Fibroblast of upper back skin (primary cell): ENCODE measurements at places on chromosomes 11 and 22.

- no peak for DNase-seq
Measured at GRCh38 chr11:131465746-131466145, 95.3 kb downstream of the NTM start.

DNA sequence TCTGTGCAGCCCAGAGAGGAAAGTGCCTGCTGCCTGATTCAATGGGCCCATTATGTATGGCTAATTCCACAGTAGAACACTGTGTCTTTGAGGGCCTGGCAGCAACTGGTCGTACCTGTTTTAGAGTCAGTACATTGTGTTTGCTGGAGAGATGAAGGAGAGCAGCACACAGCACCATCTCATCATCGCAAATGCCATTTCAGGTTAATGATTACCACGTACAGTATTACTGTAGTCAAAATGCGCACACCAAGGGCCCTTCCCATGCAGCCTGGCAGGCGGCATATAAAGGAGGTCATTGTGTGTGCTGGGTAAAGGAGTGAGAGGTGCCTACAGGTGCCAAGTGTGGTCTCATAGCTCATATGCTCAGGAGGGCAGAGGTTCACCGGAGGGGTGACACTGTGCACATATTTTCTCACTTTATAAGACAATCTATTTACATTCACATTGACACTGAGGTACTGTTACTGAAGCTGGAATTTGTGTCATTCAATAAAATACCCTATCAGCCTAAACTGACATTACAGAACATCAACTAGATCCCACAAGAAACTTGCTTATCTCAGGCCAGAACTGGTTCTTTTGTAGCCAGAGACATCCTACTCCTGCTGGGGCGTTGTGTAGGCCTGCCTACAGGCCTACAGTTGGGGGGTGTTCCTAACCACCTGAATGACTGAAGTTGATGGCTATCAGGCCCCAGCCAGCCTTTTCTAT lies 90.4 kb downstream of the APIP start:
- no peak for DNase-seq

- DNase-seq, result peak; percentile 14
Measured at GRCh38 chr11:75240311-75241035, at the start of gene TPBGL. TPBGL (plus strand) TSS chr11:75240774; CDS start chr11:75241050, 276 bp downstream.

DNA sequence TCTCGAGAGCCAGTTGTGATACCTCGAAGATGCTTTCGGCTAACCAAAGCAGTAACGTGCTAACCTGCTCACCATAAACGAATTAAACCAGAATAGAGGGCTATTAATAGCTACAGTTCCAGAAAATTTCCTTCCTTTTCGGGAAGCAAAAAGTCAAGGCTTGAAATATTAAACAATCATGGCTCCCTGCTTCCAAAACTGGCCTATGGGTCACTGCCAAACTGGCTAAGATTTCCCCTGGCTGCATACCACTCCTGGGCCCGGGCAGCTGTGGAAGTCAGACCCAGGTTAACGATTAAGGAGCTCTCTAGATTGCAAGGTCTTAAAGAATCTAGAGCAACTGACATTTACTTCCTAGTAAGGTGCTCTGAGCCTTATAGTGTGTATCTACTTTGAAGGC lies 1.7 kb downstream of the AMOTL1 start:
- no peak for DNase-seq

DNA sequence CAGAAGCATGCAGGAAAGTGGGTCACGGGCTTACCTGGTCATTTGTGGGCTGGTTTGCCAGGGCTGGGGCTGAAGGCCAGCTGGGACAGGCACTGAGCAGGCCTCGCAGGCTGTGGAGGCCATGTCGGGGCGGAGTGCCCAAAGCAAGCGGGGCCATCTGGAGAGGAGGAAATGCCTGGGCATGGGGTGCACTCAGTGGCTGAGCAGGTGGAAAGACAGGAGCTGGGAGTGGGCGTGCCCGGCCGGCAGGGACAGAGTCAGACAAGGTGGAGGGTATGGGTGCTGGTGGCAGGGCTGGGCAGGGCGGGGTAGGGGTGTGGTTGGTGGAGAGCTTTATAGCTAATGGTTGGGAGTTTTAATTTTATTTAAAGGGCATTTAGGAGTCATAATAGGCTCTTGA lies 27.4 kb downstream of the DAGLA start:
- no peak for DNase-seq

DNA sequence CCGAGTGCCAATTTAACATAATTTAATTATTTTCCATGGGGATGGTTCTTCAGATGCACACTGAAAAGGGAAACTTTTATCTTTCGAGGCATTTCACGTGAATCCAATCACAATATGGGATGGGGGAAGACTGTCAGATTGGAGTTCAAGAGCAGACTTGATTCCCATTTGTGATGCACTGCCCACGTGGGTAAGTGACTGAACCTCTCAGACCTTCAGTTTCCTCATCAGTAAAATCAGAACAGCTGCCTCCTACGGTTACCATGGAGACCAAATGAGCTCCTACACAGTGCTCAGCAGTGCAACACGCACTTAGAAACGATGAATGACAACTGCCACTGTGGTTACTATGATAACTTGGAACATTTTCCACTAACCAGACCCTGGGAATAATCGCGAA lies 21.7 kb downstream of the KIAA0930 start:
- DNase-seq, result no peak

DNA sequence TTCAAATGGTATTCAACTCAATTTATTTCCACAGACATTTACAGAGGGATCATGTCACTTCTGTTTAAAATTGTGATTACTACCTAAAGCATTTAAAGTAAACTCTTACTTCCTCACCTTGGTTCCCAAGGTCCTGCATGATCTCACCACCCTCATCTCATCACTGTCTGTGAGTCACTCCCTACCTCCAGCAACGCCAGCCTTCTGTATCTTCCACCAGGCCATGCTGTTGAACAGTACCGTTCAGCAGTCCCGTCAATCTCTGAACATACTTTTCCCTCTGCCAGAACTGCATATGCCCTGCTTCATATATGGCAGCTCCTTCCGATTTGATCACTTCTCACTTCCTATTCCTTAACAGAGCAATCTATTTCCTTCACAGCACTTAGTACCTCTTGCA lies 2.0 kb downstream of the FBXO3 start:
- DNase-seq, result no peak

DNA sequence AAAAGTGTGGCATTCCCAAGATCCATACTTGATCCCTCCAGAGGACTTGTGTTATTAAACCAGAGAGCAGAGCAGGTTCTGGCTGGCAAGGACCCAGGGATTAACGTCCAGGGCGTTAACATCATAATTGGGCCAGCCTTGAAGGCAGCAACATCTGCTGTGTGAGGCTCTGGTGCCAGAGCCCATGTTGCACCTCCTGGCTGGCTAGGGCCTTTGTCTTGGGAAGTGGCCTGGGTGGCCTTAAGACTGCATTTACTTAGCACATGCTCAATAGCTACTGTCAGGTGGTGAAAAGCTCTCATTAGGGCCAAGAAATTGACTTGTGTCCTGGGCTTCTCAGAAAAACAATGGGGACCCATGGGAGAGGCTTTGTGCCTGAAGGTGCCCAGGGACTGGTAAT lies 66.6 kb downstream of the CACNG2 start:
- DNase-seq, result no peak

- no peak for DNase-seq
Measured at GRCh38 chr22:37386441-37386840, 40.8 kb downstream of the ELFN2 start.

GRCh38 chr11:121255473-121256125 lies 37.0 kb upstream of the SC5D start:
- DNase-seq, result no peak

- DNase-seq, result no peak
Measured at GRCh38 chr11:118789501-118790356, 1.2 kb downstream of the DDX6 start.

DNA sequence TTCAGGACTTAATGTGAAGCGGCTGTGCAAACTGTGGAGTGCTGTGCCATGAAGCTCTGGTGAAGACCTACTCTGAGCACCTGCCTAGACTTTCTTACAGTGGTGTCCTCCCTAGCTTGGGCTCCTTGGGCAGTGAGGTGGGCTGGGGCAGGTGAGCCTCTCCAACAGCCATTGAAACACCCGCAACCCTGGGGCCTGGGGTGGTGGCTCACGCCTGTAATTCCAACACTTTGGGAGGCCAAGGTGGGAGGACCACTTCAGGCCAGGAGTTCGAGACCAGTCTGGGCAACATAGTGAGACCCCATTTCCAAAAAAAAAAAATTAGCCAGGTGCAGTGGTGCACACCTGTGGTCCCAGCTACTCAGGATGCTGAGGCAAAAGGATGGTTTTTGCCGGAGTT lies 14.3 kb upstream of the SEC14L3 start:
- DNase-seq, result no peak

DNA sequence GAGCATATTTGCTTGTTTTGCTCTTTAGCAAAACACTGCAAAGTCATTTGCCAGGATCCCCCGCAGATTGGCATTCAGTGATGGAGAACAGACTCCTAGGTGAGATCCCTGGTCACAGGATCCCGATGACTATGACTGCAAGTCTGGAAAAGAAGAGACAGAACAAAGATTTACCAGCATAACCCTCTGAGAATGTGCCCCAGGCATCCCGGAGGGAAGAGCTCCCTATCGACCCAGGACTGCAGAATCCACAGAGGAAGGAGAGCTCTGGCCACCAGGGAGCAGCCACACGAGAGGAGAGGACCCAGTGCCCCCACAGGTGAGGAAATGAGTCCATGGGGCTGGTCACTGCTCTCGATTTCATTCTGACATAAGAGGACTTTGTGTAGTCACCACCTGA lies 105.2 kb downstream of the ZNF280B start:
- no peak for DNase-seq

DNA sequence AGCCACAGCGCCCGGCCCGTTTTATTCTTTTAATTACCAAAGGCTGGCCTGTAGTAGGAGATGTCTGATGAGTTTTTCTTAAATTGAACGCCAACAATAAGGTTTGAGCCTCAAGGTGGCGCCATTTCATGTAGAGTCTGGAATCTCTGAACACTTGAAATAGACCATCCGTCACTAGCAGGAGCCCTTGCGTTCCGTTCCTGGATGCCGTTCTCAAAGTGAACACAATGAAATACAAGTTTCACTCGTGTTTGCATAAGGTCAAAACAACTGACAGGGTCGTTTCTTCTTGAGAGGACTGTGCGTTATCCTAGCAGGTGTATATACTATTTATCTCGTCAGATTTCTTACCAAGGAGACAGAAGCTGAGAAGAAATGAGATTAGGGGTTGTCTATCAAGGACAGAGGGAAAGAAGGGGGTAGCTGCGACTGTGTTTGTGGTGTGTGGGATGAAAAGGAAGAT lies 18.7 kb upstream of the SCGB1D1 start:
- peak; percentile 65 for DNase-seq

DNA sequence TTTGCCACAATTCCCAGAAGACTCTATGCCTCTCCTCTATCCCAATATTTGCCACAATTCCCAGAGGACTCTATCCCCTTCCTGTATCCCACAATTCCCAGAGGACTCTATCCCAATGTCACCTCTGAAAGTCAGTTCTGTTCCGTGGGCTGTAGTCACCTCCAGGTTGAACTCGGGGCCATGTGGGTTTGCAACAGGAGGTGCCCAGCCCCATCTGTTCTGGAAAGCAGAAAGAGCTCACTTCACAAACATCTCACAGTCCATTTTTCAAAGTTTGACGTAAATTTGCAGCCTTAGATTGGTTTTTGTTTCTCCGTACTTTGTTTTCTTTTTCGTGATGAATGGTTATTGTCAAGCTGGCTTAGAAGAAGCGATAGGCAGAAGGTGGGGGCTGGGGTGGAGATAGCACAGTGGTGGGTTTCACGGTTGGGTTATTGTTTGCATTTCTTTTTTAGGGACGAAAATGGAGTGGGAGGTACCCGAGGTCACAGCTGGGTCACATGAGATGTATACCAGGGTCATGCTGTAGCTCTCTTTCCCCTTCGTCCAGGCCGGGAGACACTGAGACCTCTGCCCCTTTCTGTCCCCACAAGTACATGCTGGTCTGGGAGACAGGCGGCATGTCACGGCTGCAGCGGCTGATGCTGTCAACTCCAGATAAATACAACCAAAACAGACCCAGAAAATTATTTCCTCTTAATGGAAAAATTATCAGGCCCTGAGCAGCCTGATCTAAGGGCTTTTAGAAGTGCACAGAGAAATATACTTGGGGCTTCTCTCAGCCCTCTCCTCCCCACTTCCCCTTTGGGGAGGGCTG lies 374.5 kb downstream of the CADM1 start:
- no peak for DNase-seq

GRCh38 chr11:95153857-95154246 lies 64.2 kb downstream of the ENDOD1 start:
- no peak for DNase-seq

DNA sequence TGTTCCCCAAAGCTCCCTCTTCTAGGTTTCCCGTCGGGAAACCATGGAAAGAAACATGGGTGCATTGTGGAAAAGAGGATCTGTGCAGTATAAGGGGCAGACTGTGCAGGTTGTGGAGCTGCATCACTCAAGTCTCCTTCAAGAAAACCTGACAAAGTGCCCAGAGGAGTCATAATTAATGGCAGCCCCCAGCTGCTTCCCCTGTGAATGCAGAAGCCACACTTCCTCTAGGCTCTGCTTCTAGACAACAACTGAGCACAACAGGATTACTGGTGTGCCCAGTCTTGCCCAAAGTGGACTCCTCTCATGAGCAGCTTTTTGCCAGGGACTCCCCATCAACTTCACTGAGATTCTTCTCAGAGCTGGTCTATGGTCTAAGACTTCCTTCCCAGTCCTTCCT lies 42.6 kb upstream of the SCUBE2 start:
- no peak for DNase-seq

GRCh38 chr11:17921659-17922415 lies 91.0 kb downstream of the SERGEF start:
- peak; percentile 69 for DNase-seq

GRCh38 chr11:10450462-10451425 lies 4.3 kb upstream of the AMPD3 start:
- peak; percentile 12 for DNase-seq

- DNase-seq, result no peak
Measured at GRCh38 chr22:42282943-42283277, 12.5 kb upstream of the TCF20 start.

DNA sequence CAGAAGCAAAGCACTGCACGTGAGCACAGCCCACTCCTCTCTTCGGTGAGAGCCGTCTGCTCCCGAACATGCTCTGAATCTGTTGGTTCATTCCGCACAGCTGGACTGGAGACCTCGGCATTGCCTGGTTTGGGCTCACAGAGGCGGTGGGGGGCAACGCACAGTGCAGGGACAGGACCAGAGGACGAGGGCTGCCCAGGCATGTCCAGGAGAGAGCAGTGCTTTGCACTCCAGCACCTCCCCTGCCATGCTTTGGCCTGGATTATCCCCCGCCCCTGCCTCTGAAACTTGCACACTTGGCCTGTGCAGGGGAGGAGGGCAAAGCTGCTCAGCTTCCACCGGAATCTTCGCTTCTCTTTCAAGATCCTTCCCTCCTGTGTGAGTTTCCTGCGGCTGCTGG lies 536.5 kb downstream of the BRD1 start:
- no peak for DNase-seq

DNA sequence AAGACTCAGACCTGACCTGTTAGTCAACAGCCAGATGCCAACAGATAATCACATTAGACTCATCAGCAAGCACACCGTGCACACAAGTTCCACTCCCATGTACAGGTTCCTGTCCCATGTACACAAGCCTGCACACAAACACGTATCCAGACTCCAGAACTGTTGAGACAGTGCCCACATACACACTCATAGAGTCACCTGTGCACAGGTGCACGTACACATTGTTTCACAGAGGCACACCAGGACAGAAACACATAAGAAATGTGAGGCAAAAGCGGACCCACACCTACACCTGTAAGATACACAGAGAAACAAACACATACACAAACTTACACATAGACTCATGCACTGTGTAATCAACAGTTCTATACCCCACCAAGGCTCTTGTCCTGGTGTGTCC lies 2.7 kb upstream of the ZNF74 start:
- DNase-seq, result no peak
